ENCODE measurements at places on chromosomes 16 and 17.

DNA sequence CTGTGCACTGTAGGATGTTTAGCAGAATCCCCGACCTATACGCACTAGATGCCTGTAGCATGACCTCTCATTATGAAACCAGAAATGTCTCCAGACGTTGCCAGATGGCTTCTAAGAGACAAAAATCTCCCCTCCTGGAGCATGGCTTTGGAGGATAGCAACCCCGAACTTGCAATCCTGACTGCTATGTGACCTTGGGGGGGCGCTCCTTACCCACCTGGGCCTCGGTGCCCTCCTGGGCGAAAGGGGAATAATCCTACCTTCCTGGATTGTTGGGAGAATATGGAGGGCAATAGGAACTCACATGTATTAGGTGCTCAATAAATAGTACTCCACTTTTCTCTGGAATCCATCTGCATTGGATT, 8.1 kb downstream of the MRM1 start:
- no peak for DNase-seq

DNA sequence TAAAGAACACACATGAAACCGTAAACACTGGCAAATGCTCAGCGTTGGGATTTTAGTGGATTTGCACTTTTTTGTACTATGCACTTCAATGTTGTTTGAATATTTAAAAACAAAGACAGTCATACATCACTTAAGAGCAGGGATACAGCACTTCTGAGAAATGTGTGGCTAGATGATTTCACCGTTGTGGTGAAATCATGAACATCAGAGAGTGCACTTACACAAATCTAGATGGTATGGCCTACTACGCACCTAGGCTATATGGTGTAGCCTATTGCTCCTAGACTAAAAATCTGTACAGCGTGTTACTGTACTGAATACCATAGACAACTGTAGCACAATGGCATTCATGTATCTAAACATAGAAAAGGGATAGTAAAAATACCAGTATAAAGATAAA, 37.6 kb upstream of the CNEP1R1 start:
- no peak for DNase-seq

- DNase-seq: no peak
Measured at GRCh38 chr16:12330541-12330940, 354.0 kb downstream of the SNX29 start.

GRCh38 chr17:42214156-42214555, 19.9 kb upstream of the GHDC start:
- DNase-seq: no peak

- no peak for DNase-seq
Measured at GRCh38 chr16:6019490-6019991, 921.9 kb upstream of the EEF2KMT start.

- no peak for DNase-seq
Measured at GRCh38 chr16:88458039-88458772, 5.1 kb downstream of the ZFPM1 start.

DNA sequence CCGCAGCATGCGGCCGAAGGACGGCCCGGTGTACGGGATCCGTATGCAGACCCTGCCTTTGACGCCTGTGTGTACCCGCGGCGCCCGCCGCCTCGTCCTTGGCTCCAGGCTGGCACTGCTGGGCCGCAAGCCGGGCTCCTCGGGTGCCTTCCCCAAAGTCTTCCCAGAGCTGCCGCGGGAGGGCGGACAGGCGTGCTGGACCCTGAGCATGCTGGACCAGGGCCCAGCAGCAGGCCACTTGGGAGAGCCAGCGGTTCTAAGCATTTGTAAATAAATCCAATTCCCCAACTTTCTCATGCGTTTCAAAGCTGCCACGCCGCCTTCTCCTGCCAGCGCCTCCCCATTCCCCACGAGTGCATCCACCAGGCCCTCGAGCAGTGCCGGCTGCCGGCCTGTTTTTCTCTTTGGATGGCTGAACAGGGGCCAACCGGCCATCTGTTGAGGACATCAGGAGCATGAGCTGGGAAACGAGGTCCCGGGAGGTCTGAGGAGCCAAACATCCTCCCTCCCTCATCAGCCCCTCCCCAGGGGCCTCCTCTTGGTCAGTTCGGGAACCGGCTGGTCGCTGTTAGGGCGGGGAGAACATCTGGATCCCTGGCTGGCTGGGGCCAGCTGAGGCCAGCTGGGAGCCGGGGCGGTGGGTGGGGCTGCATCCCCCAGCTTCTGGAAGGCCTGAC, 20.5 kb upstream of the PABPN1L start:
- no peak for DNase-seq

GRCh38 chr16:56289862-56290261, 98.6 kb downstream of the GNAO1 start:
- no peak for DNase-seq

DNA sequence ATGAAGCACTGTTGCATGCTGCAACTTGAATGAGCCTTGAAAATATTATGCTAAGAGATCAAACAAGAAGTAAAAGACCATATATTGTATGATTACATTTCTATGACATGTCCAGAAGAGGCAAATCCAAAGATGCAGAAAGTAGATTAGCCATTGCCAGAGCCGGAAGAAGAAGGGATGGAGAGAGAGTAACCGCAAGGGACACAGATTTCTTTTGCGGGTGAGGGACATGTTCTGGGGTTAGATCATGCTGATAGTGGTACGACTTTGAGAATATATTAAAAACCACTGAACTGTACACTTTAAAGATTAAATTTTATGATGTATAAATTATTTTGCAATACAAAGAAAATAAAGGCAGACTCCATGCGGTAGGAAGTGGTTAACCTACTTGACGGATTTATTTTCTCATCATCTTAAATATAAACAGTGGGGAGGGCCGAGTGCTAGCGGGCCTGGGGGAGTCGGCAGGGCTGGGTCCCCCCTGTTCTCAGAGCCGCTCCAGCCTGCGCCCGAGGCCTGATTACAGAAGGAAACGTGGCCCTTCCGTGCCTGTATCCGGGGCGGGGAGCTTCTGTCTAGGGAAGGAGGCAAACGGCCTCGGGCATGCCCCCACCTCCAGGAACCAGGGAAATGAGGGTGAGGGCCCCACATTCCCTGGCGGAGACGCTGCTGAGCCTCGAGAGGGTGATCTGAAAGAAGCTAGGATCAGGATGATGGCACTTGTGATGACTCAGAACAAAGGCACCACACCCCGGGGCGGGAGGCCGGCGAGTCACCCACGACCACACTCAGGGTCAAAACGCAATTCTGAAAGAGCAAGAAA, 48.0 kb downstream of the SHCBP1 start:
- DNase-seq: peak; percentile 6

DNA sequence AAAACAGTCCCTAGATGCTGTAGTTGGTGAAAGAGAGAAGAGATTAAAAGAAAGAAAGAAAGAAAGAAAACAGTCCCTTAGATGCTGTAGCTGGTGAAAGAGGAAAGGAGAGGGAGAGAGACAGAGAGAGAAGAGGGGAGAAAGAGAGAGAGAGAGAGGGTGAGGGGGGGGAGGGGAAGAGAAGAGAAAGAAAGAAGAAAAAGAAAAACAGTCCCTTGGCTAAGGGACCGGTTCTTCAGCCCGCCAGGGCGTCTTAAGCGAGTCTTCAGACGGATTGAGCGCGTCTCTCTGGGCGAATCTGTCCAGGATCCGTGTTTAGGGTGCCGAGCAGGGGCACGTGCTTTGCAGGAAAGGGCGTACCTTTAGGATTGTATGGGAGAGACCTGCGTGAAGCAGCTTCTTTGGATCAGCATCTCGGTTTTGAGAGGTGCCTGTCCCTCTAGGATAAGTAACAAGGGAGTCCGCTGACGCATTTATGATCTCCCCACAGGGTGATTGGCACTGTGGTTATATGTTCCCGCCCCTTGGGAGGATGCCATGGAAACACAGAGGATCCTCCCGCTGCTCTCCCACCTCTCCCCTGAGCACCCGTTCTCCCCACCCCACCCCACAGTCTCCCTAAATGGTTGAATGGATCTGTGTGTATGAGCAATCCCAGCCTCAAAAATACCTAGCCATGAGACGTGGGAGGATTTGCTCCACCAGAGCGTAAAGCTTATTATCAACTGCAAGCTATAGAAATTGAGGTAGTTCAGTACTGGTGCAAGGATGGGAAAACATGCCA, 16.7 kb downstream of the GNGT2 start:
- peak; percentile 51 for DNase-seq
